Suppressor macrophage treated with lipopolysaccharide for 4 hours (primary cell): ENCODE measurements at places on chromosomes 3 and 15.
A peak's percentile ranks its signal among the peaks of the same experiment; 100 is the strongest.

- DNase-seq: no peak
Observed at GRCh38 chr3:59317386-59317785, 267.6 kb upstream of the CFAP20DC start.

GRCh38 chr15:88266170-88266569 is 9.6 kb upstream of the NTRK3 start:
- no peak for DNase-seq

DNA sequence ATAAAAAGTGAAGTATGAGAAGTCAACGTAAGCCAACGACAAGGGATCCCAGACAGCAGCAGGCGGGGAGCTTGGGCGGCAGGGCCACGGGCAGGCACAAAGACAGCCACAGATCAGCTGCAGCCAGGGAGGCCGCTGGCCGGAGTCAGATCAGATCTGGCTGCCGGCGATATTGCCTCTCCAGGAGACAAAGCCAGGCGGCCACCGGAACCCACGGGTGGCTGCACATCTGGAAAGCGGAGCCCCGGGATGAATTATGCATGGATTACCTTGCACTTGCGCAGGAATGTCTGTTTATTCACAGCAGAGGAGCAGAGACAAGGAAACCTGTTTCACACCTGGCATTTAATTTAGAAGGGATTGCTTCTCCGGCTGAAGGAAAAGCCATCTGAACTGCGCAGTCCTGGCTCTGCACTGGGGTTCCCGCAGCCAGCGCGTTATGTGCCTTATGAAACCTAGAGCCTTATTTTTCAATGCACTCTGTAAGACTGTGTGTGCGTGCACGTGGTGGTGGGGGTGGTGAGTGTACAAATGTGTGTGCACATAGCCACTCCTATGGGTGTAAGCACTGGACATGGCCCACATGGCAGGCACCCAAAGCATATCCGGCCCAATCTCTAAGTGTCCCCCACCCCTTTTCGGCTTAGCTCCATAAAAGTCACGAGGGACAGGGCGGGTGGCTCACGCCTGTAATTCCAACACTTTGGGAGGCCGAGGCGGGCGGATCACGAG is 427.8 kb upstream of the MCTP2 start:
- no peak for DNase-seq

DNA sequence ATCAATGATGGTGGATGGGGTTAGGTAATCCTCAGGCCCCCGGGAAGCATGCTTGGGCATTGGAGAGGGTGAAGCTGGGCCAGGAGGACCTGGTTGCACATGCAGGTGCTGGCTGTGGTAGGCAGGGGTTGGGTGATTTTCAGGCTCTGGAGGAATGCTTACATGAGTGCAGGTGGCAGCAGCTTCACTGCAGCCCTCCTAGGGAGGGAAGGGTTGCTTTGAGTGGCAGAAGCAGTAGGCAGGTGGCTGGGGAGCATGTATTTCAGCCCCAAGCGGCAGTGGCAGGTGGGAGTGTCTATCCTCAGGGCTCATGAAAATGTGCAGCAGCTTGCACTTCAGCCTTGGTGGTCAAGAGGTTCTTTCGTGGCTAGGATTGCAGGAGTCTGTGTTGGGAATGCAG is 230.0 kb upstream of the CTNNB1 start:
- no peak for DNase-seq

GRCh38 chr15:38930851-38931572 is 366.4 kb upstream of the RASGRP1 start:
- no peak for DNase-seq

DNA sequence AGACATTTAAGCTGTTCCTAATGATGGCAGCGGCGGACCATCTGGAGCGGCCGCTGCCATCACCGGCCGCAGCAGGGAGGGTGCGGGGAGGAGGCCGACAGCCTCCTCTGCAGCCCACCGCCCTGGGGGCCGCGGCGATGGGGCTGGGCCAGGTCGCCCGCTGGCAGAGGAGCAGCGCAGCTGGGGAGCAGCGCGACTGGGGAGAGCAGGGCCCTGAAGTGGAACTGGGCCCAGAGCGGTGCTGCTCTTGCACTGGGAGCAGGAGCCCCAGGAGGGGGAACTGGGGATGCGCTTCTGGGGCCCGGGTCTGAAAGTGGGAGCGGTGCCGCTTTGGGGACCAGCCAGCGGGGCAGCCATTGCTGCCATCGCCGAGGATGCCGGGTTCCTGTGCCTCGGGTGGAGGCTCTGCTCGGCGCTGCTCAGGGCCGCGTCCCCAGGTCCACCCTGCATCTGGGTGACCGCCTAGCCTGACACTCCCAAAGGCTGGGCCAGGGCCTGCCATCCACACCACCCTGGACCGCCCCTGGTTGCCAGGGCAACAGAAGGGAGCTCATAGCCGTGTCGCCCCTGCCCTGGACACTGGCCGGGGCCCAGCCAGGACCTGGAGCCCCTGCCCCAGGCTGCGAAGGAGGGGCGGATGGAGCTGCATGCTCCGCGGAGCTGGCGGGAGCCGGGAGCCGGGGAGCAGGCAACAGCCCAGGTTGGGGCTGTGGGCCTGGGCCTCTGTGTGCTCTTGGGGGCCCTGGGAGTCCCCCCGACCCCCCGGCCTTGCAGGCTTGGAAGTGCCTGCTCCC is 15.5 kb upstream of the PLA2G4E start:
- DNase-seq: no peak

- DNase-seq: no peak
Observed at GRCh38 chr15:71275098-71275497, 159.8 kb downstream of the THSD4 start.

DNA sequence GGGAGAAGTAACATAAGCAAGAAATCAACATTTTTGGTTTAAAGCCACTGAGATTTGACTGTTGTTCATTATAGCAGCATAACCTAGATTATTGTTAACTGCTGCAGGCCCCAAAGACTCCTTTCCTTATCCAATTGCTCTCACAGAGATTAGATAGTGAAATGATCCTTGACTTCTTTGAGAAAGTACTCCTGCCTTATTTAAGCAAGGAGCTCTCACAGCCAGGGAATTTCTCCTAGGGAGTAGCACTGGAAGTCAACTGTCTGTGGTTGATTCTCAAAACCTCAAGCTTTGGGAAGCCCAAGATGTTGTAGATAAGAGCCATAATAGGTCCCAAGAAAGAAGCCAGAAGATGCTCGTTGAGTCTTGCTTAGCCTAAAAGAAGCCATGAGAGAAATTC is 151.8 kb upstream of the TSC22D2 start:
- no peak for DNase-seq

- DNase-seq: no peak
Observed at GRCh38 chr3:55903680-55904079, 416.6 kb upstream of the WNT5A start.

- peak; percentile 92 for DNase-seq
Observed at GRCh38 chr15:74695597-74696397, at the start of gene EDC3. TSS of gene EDC3 (minus strand) at chr15:74696024. CDS start at chr15:74675124, 20,900 bp downstream.

DNA sequence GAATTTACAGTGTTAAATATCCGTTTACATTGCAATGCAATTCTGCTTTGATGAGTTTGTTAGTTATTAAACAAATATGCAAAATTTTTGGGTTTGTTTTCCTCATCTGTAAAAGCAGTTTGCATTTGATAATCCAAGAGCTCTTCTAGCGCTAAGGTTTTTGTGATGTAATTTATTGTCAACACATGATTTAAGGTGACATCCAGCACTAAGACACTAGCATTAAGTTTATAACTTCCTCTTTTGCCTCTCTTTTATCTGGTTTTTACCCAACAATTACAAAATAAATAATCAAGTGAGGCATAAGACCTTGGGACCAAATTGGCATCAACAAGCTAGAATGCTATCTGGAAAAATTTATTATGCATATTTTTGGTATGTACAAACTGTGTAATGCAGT is 969 bp upstream of the DNAJC19 start:
- no peak for DNase-seq

- peak; percentile 43 for DNase-seq
Observed at GRCh38 chr3:125179143-125179883, 33.2 kb downstream of the SLC12A8 start.

- DNase-seq: no peak
Observed at GRCh38 chr3:151901644-151902285, 28.3 kb downstream of the SUCNR1 start.

- no peak for DNase-seq
Observed at GRCh38 chr3:132001999-132002398, 32.8 kb downstream of the CPNE4 start.

DNA sequence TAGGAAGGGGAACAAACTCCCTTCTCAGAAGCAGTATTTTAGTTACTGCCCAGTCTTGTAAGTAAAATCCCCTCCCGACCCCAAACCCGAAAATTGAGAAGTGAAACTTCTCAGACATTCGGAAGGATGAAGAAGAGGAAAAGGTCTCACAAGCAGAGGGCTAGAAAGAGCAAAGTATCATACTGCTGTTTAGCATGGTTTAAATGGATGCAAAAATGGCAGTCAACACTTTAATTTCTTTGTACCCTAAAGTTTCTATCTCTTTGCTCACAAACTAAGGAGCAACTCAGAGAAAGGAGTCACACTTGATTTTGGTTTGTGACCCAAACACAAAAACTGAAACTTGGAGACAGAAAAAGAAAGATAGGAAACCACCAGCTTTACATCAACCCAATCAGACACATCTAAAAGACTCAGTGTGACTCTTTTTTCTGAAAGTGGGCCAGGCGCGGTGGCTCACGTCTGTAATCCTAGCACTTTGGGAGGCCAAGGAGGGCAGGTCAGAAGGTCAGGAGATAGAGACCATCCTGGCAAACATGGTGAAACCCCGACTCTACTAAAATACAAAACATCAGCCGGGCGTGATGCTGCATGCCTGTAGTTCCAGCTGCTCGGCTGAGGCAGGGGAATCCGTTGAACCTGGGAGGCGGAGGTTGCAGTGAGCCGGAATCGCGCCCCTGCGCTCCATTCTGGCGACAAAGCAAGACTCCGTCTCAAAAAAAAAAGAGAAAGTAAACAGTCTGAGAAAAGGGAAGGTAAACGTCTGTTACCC is 63.2 kb upstream of the ATP11B start:
- peak; percentile 10 for DNase-seq

- no peak for DNase-seq
Observed at GRCh38 chr3:62587579-62588031, 214.3 kb upstream of the FEZF2 start.

DNA sequence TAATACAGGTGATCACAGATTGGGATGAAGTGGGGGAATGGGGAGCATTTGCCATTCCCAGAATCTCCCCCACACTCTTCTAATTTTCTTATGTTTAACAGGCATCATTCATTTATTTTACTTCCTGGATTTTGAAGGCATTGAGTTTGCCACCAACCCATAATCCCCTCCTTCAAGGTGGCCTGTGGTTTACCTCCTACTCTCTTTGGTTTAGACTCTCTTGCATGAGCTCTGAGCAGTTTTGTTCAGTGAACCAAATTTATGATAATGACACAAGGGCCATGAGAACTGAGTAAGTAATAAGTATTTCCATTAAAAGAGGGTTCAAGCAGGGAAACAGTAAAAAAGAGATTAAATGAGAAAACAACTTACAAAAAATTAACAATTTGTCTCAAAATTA is 703.1 kb upstream of the CFAP20DC start:
- no peak for DNase-seq

DNA sequence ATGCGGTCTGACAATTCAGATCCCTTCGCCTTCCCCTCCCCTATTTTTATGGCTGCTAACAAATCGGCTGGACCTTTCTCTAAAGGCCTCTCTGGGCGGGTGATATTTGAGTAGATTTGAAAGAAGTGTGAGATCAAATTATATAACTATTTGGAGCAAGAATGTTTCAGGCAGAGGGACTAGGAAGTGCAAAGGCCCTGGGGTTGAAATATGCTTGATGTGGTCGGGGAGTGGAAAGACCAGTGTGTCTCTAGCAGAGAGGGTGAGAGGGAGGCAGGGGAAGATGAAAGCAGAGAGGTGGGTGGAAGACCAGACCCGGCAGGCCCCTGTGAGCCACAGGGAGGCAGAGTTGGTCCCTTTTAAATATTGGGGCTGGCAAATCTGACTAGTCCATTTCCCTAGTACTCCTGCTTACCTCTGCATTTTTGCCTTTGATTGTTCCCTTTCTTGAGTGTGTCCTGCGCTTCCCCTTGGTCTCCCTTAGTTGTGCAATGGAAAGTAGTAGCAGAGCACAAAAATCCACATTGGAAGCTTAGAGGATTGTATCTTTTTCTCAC is 32.3 kb downstream of the SLCO3A1 start:
- peak; percentile 62 for DNase-seq

DNA sequence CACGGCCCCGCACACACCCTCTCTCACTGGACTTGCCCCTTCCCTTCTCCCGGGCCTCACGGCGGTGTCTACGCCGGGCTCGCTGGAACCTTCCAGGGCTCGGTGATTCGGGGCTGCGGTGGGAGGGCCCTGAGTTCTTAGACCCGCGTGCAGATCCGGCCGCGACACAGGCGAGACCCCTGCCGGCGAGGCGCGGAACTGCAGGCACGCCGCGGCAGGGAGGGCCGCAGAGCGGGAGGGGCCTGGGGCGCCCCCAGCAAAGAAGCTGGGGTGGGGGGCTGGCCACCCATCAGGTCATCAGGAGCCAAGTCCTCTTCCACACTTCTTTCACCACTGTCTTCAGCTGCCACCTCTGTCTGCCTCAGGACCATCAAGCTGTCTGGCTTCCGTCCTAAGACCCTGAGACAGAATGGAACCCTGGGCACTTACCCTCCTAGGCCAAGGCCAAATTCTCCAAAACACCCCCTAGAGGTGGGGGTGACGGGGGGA is 164.5 kb downstream of the XXYLT1 start:
- peak; percentile 61 for DNase-seq

DNA sequence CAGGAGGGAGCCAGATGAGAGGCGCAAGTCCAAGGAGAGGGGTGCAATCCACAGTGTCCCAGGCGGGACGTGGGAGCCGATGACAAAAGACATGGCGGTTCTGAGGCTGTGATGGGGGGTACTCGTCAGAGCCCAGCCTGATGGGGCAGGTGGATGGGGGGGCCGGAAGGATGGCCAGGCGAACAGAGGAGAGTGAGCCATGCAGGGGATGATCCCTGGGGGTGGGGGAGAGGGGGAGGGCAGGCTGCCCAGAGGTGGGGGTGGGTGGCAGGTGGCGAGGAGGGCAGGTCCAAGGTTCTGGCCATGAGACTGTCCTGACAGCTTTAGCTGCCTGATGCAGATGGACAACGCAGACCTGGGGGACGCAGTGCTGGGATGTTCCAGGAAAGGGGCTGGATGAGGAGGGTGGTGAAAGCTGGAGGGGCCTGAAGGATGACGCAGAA is 8.9 kb upstream of the CSPG4 start:
- DNase-seq: no peak

- DNase-seq: peak; percentile 69
Observed at GRCh38 chr15:91258415-91258759, 158.3 kb downstream of the SV2B start.

GRCh38 chr3:18428991-18429745 is 4.0 kb upstream of the SATB1 start:
- DNase-seq: no peak

- DNase-seq: no peak
Observed at GRCh38 chr3:11130385-11130784, 23.9 kb upstream of the HRH1 start.

- DNase-seq: no peak
Observed at GRCh38 chr3:11636394-11636770, 7.3 kb downstream of the VGLL4 start.

DNA sequence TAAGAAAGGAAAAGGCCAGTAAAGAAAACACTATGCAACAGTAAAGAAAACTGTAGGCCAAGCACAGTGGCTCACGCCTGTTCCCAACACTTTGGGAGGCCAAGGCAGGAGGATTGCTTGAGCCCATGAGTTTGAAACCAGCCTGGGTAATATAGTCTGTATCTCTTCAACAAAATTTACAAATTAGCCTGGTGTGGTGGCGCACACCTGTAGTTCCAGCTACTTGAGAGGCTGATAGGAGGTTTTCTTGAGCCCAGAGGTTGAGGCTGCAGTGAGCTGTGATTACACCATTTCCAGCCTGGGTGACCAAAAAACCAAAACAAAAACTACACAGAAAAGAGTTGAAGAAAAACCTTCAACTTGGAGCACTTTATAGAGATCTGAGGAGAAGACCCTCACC is 31.8 kb downstream of the DAG1 start:
- no peak for DNase-seq
